Glutamatergic neuron (in vitro differentiated cells): ENCODE measurements at places on chromosomes 11 and 22. TPM values are rescaled to one million over a fixed set of nuclear protein-coding genes. Genes with fewer than 3 reads are reported as not detected.
A peak's percentile ranks its signal among the peaks of the same experiment; 100 is the strongest.

GRCh38 chr11:23201936-23202522 lies 341.8 kb upstream of the CCDC179 start:
- no peak overlapping the region for H3K4me3 ChIP-seq
- no peak for DNase-seq
- peaks cover 5% of the 10 kb centered on the region for H3K36me3 ChIP-seq
- no peak overlapping the region for H3K27ac ChIP-seq
- no peaks in the 10 kb centered on the region for H3K4me1 ChIP-seq
- H3K27me3 ChIP-seq = peaks cover 1% of the 10 kb centered on the region

DNA sequence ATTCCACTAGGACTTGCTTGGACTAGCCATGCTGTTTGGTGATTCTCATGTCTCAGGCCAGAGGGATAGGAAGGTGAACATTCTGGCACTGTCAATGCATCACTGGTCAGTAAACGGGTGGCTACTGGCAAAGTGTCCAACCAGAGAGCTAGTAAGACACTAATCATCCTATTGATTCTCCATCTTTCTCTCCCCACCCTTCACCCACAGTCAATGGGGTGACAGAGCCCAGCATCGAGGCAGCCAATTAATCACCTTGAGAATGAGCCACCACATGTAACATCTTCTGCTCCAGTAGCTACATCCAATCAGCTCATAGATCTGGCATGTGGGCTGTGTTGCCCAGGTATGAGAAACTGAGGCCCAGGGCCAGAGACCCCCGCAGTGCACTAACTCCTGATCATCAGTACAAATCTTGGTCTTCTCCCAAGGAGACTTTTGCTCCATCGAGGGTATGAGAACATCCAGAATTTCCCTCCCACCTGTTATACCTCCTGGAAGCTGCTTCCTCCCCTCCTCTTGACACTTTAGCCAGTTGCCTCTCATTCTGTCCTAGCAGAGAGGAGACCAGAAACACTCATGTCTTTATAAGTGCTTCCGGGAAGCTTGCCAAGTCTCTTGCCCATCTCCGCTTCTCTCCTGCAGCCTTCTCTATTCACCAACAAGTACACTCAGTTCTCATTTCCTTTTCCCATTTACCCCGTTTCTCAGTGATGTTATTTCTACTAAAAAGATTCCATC lies 17.0 kb downstream of the HTR3A start:
- no peaks in the 10 kb centered on the region for H3K36me3 ChIP-seq
- no peak overlapping the region for H3K27ac ChIP-seq
- no peak overlapping the region for H3K4me3 ChIP-seq

TSGA10IP gene
- total RNA-seq = not detected

DNA sequence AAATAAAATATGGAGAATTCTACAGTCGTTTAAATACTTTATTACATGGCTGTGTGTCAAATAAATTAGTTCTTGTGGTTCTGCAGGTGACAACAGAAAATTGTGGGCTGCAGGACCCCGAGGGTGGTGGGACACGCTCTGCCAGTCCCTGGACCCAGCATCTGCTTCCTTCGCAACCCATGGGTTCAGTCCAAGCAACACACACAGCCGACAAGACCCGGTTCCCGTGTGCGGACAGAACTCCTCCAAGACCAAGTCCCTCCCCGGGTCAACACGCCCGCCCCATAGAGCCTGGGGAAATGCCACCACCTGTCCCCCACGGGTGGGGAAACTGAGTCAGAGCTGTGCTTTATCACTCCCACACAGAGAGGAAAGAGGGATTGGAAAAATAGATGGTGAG lies 238.9 kb downstream of the BRD1 start:
- DNase-seq = no peak
- peaks cover 18% of the 10 kb centered on the region for H3K36me3 ChIP-seq
- no peak overlapping the region for H3K4me3 ChIP-seq

DNA sequence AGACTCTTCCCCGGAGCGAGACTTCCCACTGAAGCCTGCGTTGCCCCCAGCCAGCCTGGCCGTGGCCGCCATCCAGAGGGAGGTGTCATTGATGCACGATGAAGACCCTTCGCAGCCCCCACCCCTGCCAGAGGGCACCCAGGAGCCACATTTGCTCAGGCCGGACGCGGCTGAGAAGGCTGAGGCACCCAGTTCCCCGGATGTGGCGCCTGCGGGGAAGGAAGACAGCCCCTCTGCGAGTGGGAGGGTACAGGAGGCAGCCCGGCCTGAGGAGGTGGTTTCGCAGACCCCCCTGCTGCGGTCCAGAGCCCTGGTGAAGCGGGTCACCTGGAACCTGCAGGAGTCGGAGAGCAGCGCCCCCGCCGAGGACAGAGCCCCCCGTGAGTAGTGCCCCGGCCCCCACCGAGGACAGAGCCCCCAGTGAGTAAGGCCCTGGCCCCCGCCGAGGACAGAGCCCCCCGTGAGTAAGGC lies 6.4 kb downstream of the IRF7 start:
- no peak overlapping the region for H3K27ac ChIP-seq
- DNase-seq = no peak
- H3K36me3 ChIP-seq = peaks cover 4% of the 10 kb centered on the region

- peaks cover 61% of the 10 kb centered on the region for H3K4me1 ChIP-seq
- no peaks in the 10 kb centered on the region for H3K36me3 ChIP-seq
- H3K4me3 ChIP-seq = peak overlapping the region; percentile 38
- H3K27me3 ChIP-seq = peaks cover 4% of the 10 kb centered on the region
Observed at GRCh38 chr11:44957776-44958564, 7.3 kb upstream of the TP53I11 start.

MPZL3 gene
- 0.54 TPM for total RNA-seq

DNA sequence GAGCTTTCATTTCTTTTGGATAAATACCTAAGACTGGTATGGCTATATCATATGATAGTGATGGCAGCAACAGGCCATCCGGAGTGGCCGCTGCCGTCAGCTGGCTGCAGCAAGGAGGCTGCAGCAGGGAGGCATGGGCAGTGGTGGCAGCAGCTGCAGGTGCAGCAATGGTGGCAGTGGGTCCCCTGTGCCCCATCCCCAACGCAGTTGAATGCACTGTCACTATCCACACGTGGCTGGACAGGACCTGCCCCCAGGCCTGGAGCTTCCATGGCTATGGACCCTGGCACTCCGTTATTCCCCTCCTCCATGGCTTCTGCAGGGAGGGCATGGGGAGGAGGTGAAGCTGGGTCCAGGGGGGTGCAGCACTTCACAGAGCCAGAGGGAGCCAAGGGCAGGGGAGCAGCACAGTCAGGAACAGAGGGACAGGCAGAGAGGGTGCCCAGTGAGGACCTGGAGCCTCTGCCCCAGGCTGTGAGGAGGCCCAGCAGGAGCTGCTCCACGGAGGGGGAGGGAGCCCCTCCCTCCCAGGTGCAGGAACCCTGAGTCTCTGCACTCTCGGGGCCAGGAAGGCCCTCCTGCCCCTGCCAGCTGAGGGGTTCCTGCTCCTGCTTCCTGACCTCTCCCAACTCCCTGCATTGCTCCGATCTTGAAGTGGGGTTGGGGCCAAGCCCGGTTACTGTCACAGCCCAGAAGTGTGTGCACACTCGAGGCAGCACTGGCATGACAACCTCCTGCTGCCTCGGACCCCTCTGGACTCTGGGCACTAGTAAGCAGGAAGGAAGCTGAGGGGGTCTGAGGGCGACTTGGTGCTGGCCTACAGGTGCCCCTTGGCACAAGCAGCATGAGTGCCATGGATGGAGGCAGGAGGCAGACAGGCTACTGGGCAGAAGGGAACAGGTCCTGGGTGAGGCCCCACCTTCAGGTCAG lies 466.3 kb downstream of the GUCY1A2 start:
- H3K4me1 ChIP-seq = no peaks in the 10 kb centered on the region
- H3K36me3 ChIP-seq = peaks cover 5% of the 10 kb centered on the region
- H3K27me3 ChIP-seq = no peaks in the 10 kb centered on the region
- H3K27ac ChIP-seq = no peak overlapping the region
- no peak overlapping the region for H3K4me3 ChIP-seq
- no peak for DNase-seq

DNA sequence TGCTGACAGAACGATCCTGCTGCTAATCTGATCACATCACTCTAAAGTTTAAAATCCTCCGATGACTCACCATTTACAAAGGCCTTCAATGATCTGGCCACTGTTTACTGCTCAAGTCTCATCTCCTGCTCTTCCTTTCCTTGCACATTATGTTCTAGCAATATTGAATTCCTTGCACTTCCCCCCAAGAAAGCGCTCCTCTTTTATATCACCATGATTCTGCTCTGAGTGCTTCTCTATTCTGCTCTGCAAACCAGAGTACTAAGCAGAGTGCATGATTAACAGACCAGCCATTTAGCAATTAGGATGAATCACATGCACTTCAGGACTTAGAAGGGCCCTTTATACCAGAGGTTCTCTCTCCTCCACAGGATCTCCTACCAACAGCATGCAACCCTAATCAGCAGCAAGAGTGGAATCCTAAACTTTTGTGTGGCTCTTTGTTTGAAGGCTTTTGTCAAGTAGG lies 1122.8 kb upstream of the CCDC90B start:
- no peak overlapping the region for H3K27ac ChIP-seq
- no peak for DNase-seq
- no peaks in the 10 kb centered on the region for H3K27me3 ChIP-seq
- no peaks in the 10 kb centered on the region for H3K36me3 ChIP-seq
- H3K4me3 ChIP-seq = no peak overlapping the region
- H3K4me1 ChIP-seq = no peaks in the 10 kb centered on the region
